ENCODE measurements at places on chromosomes 13 and 19.

DNA sequence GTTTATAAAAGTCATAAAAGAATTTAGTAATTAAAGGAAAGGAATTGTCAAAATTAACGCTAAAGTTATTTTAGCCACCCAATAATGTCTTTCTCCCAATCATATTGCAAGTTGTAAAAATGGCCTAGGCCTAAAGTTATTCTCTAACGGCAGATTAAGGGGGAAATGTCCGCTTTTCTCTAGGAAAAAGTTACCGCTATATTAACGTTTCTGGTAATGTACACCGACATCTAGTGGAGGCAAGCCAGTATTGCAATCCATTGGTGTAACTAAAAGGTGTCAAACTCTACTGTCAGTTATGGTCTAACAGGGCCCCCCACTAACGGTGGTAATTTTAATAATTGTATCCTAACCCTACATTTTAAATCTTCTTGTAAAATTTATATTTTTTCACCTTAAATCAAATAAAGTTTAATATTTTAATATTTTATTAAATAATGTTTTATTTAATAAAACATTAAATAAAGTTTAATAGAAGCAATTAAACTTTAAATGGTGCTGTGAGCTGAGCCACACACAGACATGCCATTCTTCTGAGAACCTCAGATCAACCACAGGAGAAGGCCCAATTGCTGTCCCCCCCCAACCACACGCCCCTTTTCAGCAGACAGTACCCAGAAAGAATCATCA lies 35.9 kb upstream of the ZSCAN5A start:
- no peak for DNase-seq

DNA sequence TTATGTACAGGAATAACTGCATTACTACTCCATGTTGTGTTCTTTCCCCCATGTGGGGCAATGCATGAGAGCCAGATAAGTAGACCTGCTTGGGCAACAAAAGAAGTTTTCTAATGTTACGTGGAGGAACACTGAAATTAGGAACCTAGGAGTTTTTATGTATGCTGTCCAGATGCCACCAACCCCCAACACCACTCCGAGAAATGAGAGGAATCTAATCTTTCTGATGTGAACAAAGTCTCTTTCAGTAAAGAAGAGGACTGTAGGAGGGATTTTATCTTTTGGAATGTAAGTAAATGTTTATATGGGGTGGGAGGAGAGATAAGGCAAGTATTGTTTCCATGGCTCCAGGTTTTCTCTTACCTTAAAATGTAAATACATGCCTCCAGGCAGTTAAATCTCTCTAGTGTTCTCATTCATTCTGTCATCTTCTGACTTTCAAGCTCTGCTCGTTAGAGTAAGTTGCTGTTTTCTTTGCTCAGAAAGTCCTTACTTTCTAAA lies 820.6 kb downstream of the PCDH17 start:
- DNase-seq = no peak

DNA sequence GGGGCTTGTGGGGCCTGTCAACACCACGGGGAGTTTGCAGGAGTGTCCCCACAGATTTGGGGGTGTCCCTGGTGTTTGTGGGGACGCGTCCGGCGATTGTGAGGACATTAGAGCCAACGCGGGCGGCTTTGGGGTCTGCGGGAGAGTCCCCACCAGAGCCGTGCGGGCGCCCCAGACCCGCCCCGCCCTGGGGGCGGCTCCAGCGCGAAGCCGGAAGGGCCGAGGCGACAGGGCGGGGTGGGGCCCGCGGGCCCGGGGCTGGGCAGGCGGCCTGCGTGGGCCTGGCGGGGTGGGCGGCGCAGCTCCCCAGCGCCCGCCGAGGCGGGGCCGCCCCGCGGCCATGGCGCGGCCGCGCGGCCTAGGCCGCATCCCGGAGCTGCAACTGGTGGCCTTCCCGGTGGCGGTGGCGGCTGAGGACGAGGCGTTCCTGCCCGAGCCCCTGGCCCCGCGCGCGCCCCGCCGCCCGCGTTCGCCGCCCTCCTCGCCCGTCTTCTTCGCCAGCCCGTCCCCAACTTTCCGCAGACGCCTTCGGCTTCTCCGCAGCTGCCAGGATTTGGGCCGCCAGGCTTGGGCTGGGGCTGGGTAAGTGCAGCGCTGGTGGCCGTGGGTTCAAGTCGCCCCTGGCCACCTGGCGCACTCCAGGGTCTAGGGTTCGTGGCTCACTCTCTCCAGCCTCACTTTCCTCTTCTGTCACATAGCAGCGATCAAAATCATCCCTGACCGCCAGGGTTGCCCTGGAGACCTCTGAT lies 10.3 kb downstream of the PDE4A start:
- DNase-seq = no peak

- DNase-seq = no peak
These were observed 2.7 kb downstream of the PSMD8 start for GRCh38 chr19:38377052-38377451.

DNA sequence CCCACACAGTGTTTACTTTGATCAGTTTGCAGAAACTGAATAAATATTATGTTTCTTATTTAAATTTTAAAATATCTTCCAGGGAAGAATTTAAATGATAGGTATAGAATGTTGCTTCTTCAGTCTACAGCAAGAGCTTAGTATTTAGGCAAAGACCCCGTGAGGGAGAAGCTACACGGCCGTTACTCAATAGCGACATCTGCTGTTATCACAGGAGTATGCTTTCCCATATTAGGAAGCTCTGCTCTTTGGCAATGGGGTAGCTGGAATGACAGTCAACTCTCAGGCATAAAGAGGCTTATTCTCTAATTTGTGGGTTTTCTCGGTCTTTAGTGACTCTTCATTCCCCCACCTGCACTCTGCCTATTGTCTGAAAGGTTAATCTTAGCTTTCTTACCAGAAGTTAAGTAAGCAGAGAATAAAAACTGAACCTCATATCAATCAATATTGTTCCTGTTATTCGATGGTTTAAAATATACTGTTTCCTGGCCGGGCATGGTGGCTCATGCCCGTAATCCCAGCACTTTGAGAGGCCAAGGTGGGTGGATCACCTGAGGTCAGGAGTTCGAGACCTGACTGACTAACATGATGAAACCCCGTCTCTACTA lies 13.2 kb upstream of the LHFPL6 start:
- DNase-seq = no peak

- peak; percentile 31 for DNase-seq
These were observed 9.1 kb upstream of the DPP9 start for GRCh38 chr19:4732680-4733114.
